Effector memory CD4-positive, alpha-beta T cell (primary cell): ENCODE measurements at places on chromosomes 4 and X.

DNA sequence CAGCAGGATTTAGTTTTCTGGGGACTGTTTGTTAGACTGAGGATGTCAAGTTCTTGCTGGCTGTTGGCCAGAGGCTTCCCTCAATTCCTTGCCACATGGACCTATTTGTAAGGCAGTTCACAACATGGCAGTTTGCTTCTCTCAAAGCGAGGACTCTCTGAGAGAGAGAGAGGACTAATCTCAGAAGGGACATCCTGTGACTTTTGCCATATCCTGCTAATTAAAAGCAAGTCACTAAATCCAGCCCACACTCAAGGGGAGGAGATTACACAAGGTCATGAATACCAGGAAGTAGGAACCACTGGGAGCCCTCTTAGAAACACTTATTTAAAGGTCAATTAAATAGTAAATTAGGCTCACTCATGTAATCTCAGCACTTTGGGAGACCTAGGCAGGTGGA lies 38.2 kb downstream of the PPP1R2C start:
- DNase-seq = no peak

- DNase-seq = no peak
These were observed 33.7 kb downstream of the DHRSX start for GRCh38 chrX:2466876-2467656.

- DNase-seq = no peak
These were observed 23.0 kb downstream of the RGN start for GRCh38 chrX:47101206-47101605.

GRCh38 chr4:156568041-156568440 lies 403.6 kb downstream of the PDGFC start:
- no peak for DNase-seq

GRCh38 chrX:149903889-149904748 lies 23.1 kb downstream of the MAGEA8 start:
- DNase-seq = no peak

GRCh38 chr4:37953620-37954293 lies 6.4 kb upstream of the PTTG2 start:
- DNase-seq = no peak

DNA sequence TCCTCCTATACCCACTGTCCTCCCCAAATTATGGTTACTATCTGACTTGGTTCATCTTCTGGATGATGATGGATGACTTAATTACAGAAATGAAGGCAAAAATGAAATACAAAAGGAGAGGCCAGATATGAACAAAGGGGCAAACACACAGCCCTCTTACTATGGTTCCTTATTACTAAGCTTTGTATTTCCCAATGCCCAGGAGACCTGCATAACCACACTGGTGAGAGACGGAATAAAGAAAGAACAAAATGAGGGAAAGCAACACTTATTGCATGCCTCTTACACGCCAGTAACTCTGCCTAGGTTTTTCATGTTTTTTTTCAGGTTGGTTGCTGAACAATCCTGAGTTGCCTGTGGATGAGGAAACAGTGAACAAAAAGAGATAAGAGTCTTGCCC lies 120.5 kb downstream of the SLC10A7 start:
- no peak for DNase-seq

GRCh38 chr4:91840359-91840758 lies 463.4 kb upstream of the GRID2 start:
- no peak for DNase-seq

GRCh38 chrX:48002319-48002718 lies 1.5 kb downstream of the ZNF182 start:
- no peak for DNase-seq

- no peak for DNase-seq
These were observed 161.9 kb downstream of the STK32B start for GRCh38 chr4:5213087-5213595.

- no peak for DNase-seq
These were observed 101.5 kb downstream of the MXRA5 start for GRCh38 chrX:3244955-3245354.

DNA sequence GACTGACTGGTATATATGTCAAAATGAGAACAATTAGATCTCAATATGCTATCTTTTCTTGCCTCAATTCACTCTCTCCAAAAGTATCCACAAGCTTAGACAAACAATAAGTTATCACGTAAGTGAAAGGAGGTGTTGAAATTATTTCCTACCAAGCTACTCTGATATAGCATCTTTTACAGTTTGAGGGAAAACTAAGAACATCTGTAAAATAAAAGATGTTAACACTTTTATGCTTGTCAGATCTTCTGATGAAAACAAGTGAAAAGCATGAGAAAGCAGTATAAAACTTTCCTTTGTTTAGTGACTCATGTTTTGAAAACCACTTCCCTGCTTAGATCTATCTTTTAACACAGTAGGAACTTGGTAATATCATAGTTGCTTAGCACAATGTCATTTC lies 8.4 kb upstream of the MAB21L2 start:
- no peak for DNase-seq

GRCh38 chr4:131644619-131645018 lies 1504.5 kb upstream of the PCDH10 start:
- no peak for DNase-seq

DNA sequence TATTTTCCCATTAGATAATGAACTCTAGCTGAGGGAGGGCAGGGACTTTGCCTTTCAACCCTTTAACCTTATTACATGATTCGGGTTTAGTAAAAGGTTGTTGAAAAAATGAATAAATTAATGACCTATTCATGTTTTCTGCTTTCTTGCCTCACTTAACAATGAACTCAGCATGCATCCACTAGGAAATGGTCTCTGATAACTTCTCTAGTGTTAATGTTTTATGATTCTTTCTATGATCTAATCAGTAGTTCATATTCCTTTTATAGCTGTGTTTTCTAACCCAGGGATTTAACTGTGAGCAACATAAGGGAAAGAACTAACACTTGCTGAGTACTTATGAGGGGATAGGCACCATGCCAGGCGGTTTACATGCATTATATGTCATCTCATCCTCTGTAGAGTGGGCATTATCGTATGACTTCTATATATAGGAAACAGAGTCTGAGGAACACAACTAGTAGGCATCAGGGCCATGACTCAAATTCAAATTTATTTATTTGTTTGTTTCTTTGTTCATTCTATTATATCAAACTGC lies 236.7 kb upstream of the MAB21L2 start:
- no peak for DNase-seq

DNA sequence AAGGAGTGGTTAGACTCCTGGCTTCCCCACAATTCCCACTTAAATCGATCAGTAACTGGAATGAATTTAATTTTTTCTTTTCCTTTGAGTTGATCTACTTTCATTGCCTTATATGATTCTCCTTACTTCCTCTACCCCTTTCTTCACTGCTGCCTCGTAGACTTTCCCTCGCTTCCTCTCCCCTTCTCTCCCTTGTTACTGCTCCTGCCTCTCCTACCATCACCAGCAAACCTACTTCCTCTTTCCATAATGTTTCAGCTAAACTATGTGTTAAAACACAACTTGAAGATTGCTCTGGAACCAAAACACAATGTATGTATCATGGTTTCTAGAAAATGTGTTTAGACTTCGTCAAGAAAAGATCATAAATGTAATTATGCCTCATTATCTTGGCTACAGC lies 132.0 kb upstream of the TET2 start:
- no peak for DNase-seq

DNA sequence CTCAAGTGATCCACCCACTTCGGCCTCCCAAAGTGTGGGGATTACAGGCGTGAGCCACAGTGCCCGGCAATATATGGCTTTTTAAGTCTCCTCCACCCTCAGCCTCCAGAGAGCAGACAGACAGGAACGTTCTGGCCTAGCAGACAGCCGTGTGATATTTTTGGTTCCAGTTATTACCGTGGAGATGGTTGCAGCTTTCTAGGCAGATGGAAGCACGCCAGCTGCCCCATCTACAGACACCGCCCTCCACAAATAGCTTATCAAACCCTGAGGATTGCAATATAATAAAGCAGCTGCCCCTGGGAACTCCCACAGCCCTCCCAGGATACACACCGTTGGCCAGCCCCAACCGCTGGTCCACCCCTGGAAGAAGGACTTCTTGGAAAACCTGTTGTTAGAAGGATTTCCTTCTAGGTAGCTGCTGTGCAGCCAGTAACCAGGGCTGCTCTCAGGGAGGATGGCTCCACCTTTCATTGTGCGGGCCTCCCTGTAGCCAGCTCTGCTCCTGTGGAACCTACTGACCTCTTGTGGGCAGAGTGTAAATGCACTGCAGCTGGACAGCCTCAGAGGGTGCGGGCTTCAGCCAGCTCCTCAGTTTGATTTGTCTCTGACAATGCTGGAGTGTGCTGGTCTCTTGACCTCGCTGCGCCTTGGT lies 44.0 kb downstream of the SLC25A5 start:
- no peak for DNase-seq

DNA sequence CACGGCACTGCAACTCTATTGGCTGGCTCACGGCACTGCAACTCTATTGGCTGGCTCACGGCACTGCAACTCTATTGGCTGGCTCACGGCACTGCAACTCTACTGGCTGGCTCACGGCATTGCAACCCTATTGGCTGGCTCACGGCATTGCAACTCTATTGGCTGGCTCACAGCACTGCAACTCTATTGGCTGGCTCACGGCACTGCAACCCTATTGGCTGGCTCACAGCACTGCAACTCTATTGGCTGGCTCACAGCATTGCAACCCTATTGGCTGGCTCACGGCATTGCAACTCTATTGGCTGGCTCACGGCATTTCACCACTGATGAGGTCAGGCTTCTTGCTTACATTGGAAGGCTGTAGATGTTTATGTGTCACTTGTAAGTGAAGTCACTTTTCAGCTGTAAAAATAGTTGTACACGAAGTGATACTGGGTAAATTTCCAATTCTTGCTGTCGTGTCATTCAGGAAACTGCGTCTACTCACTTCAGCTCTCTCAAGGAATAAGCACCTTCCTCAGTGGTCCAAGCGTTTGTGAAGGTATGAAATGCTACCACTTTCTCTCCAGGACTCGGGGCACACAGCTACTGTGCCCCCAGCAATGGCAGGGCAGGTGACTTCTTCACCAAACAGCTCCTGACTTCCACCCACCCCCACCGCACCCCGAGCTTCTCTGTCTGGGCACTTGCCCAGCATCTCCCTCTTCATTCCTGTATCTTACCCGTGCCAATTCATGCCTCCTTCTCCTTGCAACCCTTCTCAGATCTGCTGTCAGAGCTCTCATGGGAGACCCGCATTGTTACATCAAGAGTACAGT lies 141.3 kb downstream of the AFAP1 start:
- no peak for DNase-seq

DNA sequence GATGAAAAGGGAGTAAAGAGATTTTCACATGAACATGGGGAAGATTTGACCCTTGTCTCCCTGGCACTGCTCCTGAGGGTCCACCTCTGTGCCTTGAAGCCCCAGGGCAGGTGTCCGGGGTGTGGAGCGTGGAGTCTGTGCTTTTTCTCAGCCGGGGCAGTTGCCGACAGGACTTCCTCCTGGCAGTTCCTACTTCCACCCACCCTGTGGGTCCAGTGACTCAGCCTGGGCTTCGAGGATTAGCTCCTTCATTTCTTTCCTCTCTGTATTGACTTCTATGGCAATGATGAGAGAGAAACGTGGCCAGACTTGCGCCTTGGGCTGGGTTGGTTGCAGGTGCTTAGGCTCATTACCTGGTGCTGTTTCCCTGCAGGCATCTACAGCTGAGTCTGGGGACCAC lies 35.9 kb upstream of the CLCN4 start:
- no peak for DNase-seq

GRCh38 chr4:107366900-107367299 lies 330.8 kb upstream of the DKK2 start:
- no peak for DNase-seq

- DNase-seq = no peak
These were observed 16.6 kb downstream of the DKC1 start for GRCh38 chrX:154779261-154779660.

DNA sequence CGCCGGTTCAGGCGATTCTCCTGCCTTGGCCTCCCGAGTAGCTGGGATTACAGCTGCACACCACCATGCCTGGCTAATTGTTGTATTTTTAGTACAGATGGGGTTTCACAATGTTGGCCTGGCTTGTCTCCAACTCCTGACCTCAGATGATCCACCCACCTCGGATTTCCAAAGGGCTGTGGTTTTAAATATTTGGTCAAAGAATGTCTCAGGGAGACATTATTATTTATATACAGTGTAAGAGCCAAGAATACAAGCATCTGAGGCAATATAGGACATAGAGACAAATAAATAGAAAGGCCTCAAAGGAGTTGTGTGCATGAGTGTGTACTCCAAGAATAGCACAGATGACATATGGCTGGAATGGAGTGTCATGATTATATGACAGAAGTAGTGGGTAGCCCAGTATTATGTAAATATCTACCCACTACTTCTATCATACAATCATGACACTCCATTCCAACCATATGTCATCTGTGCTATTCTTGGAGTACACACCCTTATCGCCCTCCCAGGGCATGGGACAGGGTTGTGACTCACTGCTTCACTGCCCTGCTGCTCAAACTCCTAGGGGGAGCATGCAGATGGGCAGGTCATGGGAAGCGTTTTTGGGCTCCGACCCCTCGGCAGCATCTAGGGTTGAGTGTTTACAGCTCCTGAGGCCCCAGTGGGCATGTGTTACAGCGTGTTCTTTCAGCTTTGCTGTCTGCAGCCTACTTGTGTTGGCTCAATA lies 1649.8 kb upstream of the PCDH10 start:
- DNase-seq = no peak

DNA sequence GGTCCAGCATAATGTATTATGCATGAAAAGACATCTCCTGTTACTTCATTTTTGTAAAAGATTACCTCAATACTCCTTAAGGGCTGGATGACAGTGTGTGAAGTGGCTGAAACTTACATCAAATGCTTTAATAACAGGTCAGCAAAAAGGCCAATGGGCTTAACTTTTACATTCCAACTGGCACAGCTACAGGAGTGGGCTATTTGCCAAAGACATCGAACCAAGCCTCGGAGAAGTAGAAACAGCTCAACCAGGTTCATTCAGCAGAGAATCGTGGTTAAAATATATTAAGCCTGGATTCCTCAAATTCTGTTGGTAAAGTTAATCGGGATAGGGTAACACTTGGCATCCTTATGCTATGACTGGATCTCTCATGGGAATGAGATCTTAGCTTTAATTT lies 639.7 kb downstream of the TRIML1 start:
- no peak for DNase-seq

- DNase-seq = no peak
These were observed 287.7 kb upstream of the PCDH18 start for GRCh38 chr4:137819964-137820383.

DNA sequence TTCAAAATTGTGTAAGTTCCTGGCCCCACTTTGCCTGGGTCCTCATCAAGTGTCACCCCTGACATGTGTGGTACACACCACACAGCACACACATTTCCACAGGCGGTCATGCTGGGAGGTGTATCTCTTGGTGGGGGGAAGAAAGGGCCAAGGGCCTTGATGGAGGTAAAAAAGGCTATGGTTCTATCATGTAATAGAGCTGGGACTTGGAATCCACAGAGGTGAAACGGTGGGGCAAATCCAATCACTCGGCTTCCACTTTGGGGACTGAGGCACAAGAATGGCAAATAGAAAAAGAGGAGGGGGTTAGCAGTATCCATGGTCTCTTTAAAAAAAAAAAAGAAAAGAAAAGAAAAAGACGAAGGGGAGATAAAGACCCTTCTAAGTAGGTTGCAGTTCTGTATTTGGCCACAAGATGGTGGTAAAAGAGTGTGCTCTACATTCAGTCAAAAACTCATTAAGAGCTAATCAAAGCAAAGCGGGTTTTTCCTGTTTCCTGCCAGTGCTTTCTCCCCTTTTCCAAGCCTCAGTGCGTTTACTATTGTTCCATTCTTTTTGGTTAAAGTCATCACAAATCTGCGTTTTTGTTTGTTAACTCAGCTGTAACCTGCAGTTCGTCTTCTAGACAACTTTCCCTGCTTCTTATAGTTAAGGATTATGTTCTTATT lies 37.0 kb upstream of the ATP6AP2 start:
- DNase-seq = no peak

- DNase-seq = no peak
These were observed 152.7 kb downstream of the STK32B start for GRCh38 chr4:5203993-5204310.

- no peak for DNase-seq
These were observed 297.4 kb downstream of the ANKRD50 start for GRCh38 chr4:124415146-124415545.
